ENCODE measurements at places on chromosomes 6 and 20.

GRCh38 chr6:69774740-69775584 is 21.8 kb downstream of the LMBRD1 start:
- DNase-seq: no peak

DNA sequence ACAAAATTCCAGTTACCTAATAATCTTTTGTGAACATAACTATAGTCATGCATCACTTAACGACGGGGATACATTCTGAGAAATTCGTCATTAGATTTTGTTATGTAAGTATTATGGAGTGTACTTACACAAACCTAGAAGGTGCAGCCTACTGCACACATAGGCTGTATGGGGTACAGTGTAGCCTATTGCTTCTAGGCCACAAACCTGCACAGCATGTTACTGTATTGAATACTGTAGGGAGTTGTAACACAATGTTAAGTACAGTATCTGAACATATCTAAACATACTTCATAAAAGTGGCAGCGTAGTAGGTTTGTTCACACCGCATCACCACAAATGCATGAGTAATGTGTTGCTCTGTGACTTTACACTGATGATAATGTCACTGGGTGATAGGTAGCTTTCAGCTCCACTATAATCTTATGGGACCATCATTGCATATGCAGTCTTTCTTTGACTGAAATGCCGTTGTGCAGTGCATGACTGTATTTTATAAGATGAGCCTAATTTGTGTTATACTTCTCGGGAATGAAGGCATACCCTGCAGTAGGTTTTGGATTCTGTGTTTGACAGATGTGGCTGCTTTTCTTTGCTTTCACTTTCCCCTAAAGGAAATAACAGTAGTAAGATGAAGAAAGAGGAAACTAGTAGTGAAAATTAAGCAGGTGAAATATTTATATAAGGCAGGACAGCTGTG is 365.6 kb downstream of the FARS2 start:
- DNase-seq: no peak

GRCh38 chr20:39429726-39430125 is 467.6 kb downstream of the DHX35 start:
- no peak for DNase-seq

DNA sequence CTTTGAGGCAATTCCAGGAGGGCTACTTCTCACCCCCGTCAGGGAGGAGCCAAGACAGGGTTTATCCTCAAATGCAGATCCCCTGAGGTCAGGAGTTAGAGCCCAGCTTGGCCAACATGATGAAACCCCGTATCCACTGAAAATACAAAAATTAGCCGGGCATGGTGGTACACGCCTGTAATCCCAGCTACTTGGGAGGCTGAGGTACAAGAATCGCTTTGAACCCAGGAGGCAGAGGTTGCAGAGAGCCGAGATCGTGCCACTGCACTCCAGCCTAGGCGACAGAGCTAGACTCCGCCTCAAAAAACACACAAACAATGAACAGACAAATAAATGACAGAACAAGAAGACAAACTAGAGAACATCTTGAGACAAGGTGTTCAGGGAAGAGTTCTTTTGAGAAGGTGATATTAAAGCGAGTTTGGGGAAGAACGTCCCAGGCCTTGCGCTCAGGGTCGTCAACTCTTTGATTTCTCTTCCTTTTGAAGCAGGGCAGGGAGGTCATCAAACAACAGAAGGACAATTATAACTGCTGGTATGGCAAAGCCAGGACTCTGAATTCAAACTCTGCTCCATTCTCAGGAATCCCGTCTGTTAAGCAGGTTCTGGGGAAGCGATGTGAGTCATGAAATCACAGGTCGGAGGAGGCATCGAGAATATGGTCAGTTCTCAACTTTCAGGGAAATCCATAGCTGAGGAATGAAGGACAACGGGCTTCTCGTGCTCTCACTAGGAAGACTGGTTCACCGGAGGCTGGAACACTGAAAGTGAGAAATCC is 1.4 kb upstream of the RALY start:
- DNase-seq: no peak

DNA sequence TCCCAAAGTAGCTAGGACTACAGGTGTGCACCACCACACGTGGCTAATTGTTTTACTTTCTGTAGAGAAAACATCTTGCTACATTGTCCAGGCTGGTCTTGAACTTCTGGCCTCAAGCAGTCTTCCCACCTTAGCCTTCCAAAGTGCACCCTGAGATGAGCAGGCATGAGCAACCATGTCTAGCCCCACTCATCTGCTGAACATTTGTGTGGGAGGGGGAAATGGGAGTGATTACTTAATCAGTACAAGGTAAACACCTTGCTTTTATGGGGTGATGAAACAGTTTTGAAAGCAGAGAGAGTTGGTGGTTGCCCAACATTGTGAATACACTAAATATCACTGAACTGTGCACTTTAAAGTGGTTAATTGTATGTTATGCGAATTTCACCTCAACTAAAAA is 5.3 kb downstream of the APMAP start:
- no peak for DNase-seq

- no peak for DNase-seq
Measured at GRCh38 chr6:73722318-73723060, 26.5 kb downstream of the CD109 start.

GRCh38 chr6:166830185-166830890 is 126.0 kb downstream of the RNASET2 start:
- no peak for DNase-seq

DNA sequence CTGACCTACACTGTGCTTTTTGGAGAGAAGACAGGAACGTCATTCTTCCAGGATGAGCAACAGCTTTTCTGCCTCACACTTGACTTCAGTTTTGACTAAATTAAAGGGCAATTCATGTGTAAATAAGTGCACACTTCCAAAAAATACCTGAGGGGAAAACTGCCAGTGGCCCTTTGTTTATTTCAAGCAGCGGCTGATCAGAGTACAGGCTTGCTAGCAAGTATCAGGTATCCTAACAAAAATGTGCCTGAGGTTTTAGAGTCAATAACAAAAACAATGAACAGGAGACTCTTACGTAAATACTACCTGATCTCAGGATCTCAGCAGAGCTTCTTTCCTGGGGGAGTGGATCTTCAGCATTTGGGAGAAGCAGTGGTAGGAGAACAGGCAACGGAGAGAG is 12.4 kb downstream of the LY86 start:
- no peak for DNase-seq

DNA sequence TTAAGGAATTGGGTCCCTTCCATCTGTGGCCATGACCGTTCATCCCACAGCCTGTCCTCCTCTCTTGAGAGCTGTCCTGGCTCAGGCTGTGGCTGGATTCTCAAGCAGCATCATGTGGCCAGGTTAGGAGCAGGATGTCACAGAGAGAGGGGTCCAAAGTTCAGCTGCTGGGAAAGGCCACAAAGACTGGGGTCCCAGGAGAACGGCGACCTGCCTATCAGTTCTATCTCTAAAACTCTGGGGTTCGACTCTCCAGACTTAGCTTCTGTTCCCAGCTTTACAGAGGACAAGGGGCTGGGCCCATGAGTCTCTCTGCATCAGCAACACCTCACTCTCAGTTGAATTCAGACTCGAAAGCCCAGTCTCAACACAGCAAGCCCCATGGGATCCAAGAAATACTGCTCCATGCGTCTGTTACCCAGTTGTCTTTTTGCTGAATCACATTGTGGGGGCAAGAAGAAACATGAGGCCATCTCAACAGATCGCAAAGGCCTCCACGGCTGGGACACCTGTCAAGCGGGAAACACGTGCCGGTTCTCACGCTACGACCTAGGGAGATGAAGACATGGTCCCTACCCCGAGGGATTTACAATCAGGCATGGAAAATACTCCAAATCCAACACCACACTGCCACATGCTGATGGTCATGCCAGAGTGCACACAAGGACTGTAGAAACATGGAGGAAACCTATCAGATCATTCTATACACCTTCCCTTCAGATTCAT is 95.4 kb downstream of the SLC22A23 start:
- DNase-seq: no peak

DNA sequence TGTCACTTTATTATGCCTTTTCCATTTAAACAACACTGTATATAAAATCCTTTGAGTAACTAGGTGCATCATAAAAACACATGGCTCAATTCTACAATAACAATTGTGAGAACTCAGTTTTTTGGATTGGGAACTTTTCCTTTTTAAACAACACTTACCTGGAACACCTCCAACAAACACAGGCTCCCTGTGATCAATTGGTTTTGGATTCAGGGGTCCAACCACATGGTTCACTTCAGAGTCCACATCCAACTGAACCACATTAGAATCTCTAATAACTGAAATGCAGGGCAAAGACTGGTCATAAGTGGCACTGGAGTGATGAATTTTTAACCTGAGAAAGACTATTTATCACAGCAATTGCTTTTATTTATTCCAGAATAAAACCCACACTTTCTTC is 26.5 kb downstream of the FAM229B start:
- DNase-seq: no peak

GRCh38 chr20:41154436-41155176 is 17.3 kb downstream of the PLCG1 start:
- DNase-seq: no peak

GRCh38 chr6:54191461-54191860 is 80.2 kb downstream of the MLIP start:
- DNase-seq: no peak

DNA sequence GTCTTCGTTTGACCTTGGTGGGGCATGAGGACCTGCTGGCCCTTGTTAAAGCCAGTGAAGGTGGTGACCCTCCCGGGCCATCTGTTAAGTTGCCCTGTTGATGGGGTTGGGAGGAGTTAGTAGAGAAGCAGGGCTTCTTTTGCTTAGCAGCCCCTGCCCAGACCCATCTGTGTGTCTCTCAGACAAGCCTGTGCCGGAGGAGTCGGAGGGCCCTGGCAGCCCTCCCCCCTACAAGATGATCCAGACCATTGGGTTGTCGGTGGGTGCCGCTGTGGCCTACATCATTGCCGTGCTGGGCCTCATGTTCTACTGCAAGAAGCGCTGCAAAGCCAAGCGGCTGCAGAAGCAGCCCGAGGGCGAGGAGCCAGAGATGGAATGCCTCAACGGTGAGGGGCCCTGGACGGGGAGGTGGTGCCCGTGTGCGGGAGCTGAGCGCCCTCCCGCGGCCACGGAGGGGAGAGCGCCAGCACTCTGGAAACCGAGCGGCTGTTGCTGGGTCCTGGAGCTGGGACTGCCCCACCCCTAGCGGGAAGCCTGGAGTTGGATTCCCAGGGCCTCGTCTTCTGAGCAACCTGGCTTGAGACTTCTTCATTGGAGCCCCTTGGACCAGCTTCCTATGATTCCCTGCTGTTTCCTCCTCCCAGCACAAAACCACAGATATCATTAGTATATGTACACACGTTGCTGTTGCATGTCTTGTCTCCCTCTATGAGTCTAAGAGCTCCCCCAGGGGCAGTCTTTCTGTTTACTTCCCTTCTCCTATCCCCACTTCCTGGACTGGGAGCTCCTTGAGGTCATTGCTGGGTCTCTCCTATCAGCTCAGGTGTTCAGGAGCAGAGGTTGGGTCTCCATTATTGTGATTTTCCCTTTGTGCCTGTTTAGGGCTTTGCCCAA is 27.6 kb upstream of the SRF start:
- DNase-seq: peak; percentile 59

DNA sequence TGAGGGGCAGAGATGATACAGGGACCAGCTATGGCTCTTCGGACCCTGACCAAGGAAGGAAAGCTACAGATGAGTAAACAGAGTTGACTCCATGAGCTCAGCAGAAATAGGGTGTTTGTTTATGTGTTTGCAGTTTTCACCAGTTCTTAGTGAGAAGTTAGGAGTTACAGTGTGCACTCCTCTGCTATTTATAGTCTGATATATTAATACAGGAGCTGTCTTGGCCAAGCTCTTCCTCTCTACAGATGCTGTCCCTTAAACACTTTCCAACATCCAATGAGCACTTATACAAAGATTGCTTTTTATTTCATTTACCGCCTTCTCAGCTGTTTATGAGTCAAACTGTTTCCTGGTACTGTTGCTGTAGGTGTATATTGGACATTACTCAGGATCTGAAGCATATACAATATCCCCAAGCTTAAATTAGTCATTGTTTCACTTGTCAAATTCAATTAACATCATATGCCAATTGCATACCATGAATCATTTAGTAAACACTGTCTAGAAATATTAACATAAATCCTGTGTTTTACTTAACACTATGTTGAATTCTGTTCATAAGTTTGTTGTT is 618.0 kb downstream of the PRKN start:
- no peak for DNase-seq

- DNase-seq: no peak
Measured at GRCh38 chr6:57822896-57823358, 505.5 kb downstream of the PRIM2 start.

DNA sequence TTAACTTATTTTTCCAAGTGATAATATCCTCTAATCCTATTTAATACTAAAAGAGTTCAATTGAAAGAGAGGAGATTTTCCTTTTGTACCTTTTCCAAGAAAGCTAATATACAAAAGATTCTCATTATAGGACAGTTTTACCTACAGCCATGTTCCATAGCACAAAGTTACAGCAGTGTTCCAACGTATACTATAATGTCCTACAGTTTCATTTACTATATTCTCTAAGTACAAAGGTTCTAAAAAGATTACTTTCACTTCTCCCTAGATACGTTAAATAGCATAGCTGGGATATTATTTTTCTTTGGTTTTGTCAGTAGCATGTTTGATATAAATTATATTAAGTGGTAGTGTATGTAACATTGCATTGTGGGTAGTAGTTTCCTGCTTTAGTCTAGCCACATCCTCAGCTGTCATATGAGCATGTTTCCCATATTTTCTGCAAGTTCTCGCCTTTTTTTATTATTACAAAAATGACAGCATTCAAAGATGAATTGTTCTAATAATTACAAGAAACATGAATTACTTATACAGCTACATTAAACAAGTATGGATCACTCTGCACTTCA is 4.4 kb upstream of the RUNX2 start:
- no peak for DNase-seq

GRCh38 chr6:154595538-154595937 is 85.1 kb upstream of the CNKSR3 start:
- no peak for DNase-seq

DNA sequence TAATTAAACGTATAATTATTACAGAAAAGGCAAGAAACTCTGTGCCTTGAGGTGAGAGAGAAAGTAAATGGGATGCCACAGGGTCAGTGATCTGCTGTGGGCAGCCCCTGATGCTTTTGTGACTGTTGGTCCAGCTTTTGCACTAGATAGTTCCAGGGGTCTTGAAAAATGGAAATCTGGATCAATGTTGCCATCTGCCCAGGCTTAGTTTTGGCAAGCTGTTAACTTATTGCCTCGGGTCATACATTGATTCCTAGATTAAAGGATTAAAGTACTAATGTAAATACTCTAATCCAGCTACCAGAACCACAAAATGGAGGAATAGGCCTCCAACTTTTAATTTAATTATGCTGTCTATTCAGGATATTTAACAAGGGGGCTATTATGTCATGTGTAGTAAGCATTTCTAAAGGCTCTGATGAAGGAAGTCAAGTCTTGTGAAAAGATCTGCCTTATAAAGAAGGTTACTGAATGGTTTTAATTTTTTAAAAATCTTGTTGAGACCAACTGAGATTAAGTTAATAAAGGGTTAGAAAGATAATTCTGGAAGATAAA is 376.0 kb upstream of the HS3ST5 start:
- DNase-seq: no peak

- DNase-seq: no peak
Measured at GRCh38 chr20:45341939-45342854, 6.0 kb downstream of the SDC4 start.

All from activated T-cell treated with anti-CD3 and anti-CD28 coated beads for 4 hours (primary cell).